AG08395 (cell line): ENCODE measurements at places on chromosomes 6 and 20.

- no peak for DNase-seq
Observed at GRCh38 chr20:10061641-10062040, 26.9 kb downstream of the ANKEF1 start.

DNA sequence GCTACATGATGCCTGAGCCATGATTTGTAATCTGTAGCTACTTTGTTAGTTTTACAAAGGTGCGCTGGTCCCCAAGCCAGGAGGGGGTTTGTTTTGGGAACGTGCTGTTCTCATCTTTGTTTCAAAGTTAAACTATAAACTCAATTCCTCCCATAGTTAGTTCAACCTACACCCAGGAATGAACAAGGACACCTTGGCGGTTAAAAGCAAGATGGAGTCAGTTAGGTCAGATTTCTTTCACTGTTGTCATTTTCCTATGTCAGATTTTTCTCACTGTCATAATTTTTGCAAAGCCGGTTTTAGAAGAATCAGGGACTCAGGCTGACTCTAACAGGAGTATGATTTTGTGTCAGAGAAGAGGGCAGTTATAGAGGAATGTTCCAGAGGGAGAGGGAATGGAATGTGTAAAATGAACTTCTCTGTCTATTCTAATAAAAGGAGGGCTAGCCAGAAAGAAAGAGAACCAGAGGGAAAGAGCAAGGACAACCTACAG, 2.3 kb upstream of the GMPR start:
- DNase-seq, result no peak

- DNase-seq, result peak; percentile 98
Observed at GRCh38 chr6:52664186-52664990, 6.5 kb upstream of the TMEM14A start.

- no peak for DNase-seq
Observed at GRCh38 chr20:48799328-48800105, 28.3 kb downstream of the PREX1 start.

DNA sequence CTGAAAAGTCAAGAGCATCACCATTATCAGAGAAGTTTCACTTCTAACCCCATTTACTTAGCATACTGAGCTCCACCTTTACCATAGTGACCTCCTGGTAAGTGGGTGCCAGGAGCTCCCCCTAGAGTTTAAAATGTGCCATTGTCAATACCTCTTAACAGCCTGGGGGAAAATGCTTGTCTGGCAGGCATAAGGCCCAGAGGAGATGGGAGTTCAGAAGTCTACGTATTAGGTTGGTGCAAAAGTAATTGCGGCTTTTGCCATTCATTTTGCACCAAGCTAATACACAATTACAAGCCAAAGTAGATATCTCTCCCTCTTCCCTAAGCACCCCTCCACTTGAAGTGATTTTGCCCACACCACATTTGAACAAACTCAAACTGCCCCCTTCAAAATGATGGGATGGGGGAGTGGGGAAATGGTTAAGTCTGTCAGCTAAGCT, 919.0 kb downstream of the KIF16B start:
- DNase-seq, result peak; percentile 64

- DNase-seq, result no peak
Observed at GRCh38 chr6:135030532-135031178, 24.0 kb downstream of the HBS1L start.

DNA sequence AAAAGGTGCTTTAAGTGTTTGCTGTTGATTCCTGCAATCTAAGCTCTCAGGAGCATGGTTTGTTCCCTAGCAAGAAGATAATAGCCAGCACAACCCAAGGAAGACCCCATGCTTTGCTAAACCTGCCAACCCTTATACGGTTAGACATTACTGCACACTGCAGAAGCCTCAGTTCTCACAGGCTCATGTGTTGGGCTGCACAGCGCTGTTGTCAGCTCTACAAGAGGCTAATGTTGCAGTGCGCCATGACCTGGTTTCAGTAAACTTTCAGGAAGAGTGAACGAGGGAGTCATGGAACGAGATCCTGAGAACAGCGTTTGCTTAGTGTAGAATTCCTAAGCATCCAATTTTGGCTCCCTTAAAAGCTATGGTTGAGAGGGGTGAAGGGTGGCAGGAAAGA, 218.5 kb downstream of the ARHGAP18 start:
- no peak for DNase-seq

DNA sequence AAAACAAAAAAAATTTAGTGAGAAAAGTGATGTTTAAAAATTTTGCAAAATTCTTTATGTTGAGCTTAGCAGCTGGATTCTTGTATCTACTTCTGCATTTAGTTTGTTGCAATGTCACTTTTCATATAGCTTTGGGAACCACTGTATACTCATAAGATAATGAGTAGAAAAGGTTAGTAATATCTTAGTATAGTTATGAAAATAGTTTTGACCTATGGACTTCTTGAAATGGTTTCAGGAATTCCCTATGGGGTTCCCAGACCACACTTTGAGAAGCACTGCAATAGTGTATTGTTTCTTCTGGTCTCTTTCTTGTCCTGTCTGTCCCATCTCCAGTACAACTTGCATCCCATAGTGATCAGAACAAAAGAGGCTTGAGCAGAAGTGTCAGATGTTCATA, 29.4 kb downstream of the PPP1R16B start:
- no peak for DNase-seq

DNA sequence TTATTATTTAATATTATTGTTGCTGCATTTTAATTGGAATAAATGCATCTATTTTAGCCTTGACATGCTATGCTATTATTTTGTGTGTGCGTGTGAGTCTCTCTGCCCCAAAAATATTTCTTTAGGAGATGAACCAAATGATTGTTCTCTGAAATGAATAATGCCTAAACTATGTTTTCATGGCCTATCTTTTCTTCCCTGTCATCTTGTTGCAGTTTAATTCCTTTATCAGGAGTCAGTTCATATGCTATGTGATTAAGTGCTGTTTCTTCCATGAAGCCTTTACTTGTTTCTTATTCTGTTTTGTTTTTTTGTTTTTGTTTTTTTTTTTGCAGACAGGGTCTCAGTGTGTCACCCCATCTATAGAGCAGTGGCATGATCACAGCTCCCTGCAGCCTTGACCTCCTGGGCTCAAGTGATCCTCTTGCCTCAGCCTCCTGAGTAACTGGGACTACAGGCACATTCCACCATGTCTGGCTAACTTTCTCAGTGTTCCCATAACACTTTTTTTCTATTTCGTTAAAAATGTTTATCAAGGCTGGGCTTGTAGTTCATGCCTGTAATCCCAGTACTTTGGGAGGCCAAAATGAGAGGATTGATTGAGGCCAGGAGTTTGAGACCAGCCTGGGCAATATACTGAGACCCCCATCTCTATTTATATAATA, 25.7 kb downstream of the TPX2 start:
- peak; percentile 24 for DNase-seq
